RWPE2 (cell line): ENCODE measurements at places on chromosomes 1 and 21.

DNA sequence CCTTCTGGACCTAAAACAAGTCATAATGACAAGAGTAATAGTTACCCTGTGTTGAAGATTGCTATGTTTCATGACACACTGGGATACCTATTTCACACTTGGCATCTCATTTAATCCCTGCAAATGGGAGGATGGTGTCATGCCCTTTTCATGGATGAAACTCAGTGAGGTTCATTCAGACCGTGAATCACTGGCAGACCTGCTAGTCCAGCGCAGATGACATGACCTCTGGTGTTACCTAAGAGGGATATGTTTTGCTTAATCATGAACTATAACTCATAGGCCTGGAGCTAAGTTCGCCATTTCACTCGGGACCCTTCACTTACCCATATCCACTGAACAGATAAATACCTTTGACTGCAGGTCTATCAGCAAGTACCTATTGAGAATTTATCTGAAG is 286.6 kb upstream of the FMN2 start:
- no peak for DNase-seq
- H3K4me3 ChIP-seq, result no peak overlapping the region
- H3K27ac ChIP-seq, result no peak overlapping the region
- no peaks in the 10 kb centered on the region for H3K36me3 ChIP-seq
- H3K4me1 ChIP-seq, result no peaks in the 10 kb centered on the region

DNA sequence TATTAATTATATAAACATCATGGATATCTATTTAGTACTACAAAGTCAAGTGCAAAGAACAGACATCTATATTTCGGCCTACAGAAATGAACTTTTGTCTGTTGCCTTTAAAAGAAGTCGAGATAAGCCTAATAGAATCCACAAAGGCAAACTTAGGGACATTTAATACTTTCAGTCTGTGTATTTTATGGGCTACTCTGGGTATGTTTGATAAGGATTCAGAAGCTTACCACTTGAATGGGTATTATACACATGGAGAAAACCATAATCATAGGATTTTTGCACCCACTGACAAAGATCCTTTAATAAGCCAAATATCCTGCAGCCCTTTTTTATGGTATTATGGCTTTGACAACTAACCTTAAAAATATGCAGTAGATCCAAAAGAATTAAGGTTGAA is 224.8 kb downstream of the LMO4 start:
- no peak for DNase-seq
- H3K27ac ChIP-seq, result no peak overlapping the region
- no peak overlapping the region for H3K4me3 ChIP-seq
- H3K4me1 ChIP-seq, result no peaks in the 10 kb centered on the region
- no peaks in the 10 kb centered on the region for H3K27me3 ChIP-seq

DNA sequence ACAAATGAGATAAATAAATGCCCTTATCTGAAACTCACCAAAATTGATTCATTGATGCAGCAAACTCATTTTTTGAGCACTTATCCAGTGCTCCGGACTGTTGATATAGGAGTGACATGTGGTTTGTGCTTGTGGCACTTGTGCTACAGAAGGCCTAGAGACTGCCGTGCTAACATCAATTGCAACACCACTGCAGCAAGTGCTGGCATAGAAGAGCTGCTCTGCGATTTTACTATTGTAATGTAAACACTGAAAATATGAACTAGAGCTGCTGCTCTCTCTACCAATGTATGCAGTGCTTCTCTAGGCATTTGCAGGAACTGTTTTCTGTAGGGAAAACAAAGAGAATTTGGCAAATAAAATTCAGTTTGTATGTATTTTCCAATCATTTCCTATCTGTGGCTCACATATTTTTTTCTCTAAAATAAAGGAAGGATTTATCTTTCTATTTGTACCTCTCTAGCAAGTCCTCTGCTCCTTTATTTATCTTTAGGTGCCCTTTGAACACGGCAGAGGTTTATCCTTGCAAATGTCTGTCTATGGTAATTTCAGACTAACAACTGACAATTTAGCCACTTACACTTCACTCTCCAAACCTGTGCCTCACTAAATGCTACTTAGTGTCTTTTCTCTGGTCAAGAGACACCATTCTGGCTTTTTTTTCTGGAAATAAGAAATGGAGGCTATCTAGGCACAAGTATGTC is 409.5 kb upstream of the ADGRL2 start:
- no peaks in the 10 kb centered on the region for H3K4me1 ChIP-seq
- no peak overlapping the region for H3K4me3 ChIP-seq
- no peaks in the 10 kb centered on the region for H3K27me3 ChIP-seq
- no peaks in the 10 kb centered on the region for H3K36me3 ChIP-seq
- DNase-seq, result no peak

- H3K36me3 ChIP-seq, result no peaks in the 10 kb centered on the region
- no peaks in the 10 kb centered on the region for H3K27me3 ChIP-seq
Observed at GRCh38 chr1:167105271-167106118, 11.6 kb downstream of the STYXL2 start.

DNA sequence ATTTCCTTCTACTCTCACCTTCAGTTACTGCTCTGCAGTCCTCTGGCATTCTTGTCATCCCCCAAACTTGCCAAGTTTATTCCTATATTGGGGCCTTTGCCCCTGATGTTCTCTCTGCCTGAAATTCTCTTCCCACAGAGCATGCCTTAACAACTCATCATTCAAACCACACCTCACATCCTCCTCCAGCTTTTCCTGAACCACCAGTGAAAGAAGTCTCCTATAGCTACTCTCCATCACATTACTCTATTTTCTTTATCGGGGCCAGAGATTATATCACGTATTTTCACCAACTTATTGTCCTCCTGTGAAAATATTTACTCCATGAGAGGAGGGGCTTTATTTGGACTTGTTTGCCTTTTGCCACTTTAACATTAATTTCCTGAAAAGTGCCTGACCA is 32.1 kb downstream of the EXTL2 start:
- H3K4me1 ChIP-seq, result no peaks in the 10 kb centered on the region
- H3K27me3 ChIP-seq, result no peaks in the 10 kb centered on the region
- H3K36me3 ChIP-seq, result no peaks in the 10 kb centered on the region

GRCh38 chr1:117308311-117308916 is 58.8 kb upstream of the MAN1A2 start:
- H3K36me3 ChIP-seq, result no peaks in the 10 kb centered on the region
- H3K4me3 ChIP-seq, result no peak overlapping the region
- H3K4me1 ChIP-seq, result no peaks in the 10 kb centered on the region
- H3K27me3 ChIP-seq, result no peaks in the 10 kb centered on the region

DNA sequence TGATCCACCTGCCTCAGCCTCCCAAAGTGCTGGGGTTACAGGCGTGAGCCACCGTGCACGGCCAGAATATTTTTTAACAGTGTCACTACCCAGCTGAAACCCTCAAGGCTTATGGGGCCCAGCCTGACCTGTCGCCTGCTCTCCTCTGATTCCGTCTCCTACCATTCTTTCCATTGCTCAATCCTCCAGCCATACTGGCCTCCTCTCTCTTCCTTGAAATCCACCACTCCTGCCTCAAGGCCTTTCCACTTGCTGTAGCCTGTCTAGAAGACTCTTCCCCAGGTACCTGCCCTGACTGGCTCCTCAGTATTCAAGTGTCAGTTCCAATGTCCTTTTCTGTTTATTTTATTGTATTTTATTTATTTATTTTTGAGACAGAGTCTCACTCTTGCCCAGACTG is 53.9 kb downstream of the YARS1 start:
- peaks cover 36% of the 10 kb centered on the region for H3K36me3 ChIP-seq
- H3K27ac ChIP-seq, result peak overlapping the region; percentile 100
- H3K27me3 ChIP-seq, result no peaks in the 10 kb centered on the region
- no peak for DNase-seq
- H3K4me3 ChIP-seq, result no peak overlapping the region

DNA sequence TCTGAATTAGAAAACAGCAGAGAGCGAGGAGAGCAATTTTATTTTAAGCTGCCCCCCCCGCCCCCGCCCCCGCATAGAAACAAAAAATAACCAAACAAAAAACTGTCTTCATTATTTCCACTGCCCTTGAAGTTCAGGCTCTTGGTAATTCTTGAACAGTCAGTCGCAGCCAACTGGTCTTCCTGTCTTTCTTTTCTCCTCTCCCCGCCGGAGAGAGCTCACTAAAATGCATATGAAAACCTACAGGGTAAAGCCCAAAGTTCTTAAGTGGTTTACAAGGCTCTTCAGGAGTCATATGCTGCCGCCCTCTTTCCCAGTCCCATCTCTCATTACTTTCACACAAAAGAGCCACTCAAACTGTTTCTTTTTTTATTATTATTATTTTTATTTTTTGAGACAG is 1.1 kb upstream of the ANKRD35 start:
- no peaks in the 10 kb centered on the region for H3K27me3 ChIP-seq
- no peak overlapping the region for H3K27ac ChIP-seq
- no peaks in the 10 kb centered on the region for H3K36me3 ChIP-seq
- no peak for DNase-seq
- peaks cover 15% of the 10 kb centered on the region for H3K4me1 ChIP-seq

GRCh38 chr1:67748630-67749029 is 63.6 kb downstream of the GADD45A start:
- H3K27me3 ChIP-seq, result no peaks in the 10 kb centered on the region
- DNase-seq, result no peak

DNA sequence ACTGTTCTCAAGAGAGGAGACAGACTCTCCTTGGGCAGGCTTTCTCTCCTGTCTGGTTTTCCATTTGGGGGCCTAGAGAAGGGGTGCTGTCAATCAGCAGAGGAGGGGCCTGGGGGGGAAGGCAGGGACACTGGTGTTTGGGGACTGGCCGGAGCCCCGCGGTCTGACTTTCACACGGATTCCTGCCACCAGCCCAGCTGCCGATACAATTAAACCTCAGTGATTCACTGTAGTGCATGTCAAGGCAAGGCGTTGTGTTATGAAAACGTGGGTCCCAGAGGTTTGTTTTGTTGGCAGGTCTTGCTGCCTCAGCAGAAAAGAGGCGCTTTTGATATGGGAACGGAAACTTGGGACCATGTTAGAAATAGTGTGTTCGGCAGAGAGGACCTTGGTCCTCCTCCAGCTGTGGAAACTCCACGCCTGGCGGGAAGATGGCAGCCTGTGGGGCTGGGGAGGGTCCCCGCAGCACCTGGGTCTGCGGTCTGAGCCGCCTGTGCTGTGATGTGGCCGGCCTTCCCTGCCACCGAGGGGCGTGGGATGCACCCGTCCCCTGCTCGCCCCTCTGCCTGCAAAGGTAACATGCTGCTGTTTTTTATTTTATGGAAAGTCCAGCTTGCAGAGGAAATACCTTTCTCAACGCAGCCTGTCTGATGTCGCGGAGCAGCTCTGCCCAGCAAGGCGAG is 47.6 kb downstream of the SPSB1 start:
- no peaks in the 10 kb centered on the region for H3K27me3 ChIP-seq
- H3K36me3 ChIP-seq, result no peaks in the 10 kb centered on the region
- DNase-seq, result no peak
- no peak overlapping the region for H3K27ac ChIP-seq
- no peak overlapping the region for H3K4me3 ChIP-seq
- peaks cover 17% of the 10 kb centered on the region for H3K4me1 ChIP-seq

DNA sequence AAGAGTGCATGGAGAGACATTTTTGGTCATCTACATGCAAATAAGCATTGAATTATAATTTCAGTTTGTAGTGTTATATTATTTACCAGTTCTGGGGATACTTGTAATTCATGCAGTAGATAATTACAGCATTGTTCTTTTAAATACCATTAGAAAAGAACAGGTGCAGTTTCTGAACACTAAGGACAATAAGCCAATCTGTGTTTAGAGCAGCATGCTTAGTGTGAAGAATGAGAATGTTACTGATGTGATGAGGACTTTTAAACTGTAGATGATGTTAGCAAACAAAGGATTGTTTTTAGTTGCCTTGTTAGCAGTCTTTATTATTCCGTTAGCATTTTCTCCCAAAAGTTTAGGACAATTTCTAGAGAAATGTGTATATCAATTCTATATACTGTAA is 348.3 kb downstream of the BRINP3 start:
- H3K27me3 ChIP-seq, result no peaks in the 10 kb centered on the region
- no peak for DNase-seq
- H3K4me3 ChIP-seq, result no peak overlapping the region
- H3K36me3 ChIP-seq, result no peaks in the 10 kb centered on the region

DNA sequence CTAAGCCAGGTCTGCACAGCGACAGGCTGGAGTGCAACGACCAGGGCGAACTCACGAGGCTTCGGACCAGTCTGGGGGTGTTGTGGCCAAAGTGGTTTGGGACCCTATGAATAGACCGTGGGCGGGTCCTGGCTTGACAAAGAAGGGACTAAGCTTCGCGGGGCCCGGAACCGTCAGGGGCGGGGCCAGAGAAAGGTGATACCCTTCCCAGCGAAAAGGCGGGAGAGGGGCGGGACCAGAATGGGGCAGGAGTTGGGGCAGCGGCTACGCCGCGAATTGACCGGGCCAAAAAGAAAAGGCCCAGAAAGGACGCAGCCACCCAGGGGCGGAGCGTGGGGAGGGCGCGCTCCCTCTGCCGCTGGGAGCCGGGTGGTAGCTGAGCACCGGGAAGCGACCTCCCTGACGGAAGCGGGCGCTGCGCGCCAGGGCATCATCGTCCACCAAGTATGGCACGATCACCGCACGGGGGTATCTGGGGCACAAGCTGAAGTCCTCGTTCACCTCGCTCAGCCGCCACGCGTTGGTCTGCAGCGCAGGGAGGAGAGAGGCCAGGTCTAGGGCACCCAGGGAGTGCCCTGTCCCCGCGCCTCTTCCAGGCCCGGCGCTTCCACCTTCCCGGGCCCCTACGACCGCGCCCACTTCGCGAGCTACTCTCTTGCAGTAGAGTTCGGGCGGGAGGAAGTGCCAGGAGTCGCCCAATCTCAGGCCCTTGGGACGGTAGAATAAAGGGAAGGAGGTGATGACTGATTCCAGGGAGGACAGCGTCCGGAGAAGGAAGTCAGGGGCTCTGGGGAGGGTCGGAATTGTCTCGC is 6.7 kb upstream of the FAM167B start:
- DNase-seq, result no peak
- peak overlapping the region; percentile 35 for H3K27ac ChIP-seq
- peaks cover 11% of the 10 kb centered on the region for H3K4me1 ChIP-seq
- H3K4me3 ChIP-seq, result peak overlapping the region; percentile 36
- no peaks in the 10 kb centered on the region for H3K36me3 ChIP-seq

DNA sequence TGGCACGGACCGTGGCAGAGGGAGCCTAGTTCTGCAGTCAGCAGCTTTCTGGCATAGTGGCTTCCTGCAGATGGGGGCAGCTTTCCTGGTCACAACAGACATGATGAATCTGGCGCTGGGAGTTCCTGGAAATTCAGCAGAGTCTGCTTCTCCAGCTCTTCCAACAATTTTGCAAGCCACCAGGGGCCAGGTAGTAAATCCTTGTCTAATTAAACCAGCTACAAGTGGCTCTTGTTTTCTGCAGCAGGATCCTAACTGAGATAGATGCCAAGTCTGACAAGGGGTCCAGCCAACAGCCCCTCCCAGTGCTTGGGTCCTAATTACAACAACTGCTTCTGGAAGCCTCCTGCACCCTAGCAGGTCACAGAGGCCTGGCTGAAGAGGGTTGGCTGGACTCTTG is 35.8 kb downstream of the TRIM62 start:
- no peaks in the 10 kb centered on the region for H3K4me1 ChIP-seq
- H3K27ac ChIP-seq, result no peak overlapping the region
- no peaks in the 10 kb centered on the region for H3K36me3 ChIP-seq
- no peak overlapping the region for H3K4me3 ChIP-seq
- H3K27me3 ChIP-seq, result no peaks in the 10 kb centered on the region
